ENCODE measurements at places on chromosomes 4 and X.

GRCh38 chr4:24550441-24551175 lies 33.7 kb downstream of the DHX15 start:
- no peak for DNase-seq

DNA sequence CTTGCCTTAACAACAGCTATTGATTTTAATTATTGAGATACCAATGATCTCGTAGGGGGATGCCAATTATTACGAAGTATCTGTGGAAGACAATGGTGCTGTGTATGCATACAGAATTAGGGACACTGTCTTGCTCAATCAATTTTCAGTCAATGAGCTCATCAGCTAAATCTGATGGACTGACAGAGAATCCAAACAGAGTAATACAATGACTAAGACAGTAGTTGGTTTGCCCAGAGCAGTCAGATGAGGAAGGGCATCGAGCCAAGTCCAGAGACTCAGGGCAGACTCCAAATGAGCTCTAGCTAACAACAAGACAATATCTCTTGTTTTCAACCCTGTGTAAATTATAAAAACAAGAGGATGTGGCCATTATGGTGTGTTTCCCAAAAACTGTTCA lies 14.7 kb upstream of the GSX2 start:
- no peak for DNase-seq

- no peak for DNase-seq
These were observed 22.0 kb downstream of the GUCY1B1 start for GRCh38 chr4:155780775-155781174.

GRCh38 chr4:74385386-74385785 lies 20.4 kb downstream of the EREG start:
- no peak for DNase-seq

GRCh38 chr4:147755561-147756295 lies 23.8 kb downstream of the ARHGAP10 start:
- no peak for DNase-seq

DNA sequence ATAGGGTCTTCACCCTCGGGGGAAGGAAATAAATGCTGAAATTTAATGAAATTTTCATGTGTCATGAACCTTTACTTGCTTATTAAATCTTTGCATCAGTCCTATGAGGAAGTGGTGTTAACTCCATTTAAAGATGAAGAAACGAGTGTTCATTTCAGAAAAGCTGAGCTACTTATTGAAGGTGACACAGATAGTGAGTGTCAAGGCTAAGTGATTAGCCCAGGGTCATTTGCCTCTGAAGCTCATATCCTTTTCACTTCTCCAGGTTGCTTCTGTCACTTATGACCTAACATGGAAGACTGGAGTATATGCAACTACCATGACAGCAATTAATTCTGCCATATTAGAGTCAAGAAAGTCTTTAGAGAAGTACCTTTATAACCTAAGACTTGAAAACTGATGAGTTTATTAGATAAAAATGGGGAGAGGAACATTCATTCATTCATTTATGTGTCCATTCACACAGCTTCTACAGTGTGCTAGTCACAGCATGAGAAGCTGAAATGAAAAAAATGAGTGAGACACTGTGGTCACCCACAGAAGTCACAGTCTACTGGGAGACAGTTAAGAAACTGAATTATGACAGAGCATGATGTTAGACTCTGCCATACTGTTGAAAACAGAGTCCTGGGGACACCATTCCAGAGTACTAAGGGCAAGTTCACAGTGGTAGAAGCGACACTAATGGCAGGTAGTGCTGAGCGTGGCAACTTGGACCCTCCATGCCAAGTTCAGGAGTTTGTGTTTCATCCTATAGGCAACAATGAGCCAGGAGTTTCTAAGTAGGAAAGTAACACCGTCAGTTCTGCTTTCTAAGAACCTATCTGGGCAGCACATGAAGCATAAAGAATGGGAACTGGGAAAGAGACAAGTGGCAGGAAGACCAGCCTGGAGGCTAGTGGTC lies 21.3 kb downstream of the ALPK1 start:
- no peak for DNase-seq

DNA sequence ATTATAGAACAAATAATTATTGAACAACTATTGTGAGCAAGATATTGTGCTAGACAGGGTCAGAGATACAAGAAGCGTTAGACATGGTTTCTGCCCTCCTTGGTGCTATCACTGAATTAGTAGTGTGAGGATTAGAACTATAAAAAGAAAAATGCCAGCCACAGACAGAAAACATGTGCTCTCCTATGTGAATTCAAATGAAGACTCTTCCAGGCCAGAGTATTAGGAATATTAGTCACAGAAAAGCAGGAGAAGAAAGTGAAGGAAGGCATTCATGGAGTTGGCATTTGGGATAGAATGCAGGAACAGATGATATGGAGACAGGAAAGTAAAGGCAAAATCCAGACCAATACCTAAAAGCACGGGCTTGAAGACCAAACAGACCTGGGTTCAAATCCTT lies 179.6 kb upstream of the TENM3 start:
- no peak for DNase-seq

DNA sequence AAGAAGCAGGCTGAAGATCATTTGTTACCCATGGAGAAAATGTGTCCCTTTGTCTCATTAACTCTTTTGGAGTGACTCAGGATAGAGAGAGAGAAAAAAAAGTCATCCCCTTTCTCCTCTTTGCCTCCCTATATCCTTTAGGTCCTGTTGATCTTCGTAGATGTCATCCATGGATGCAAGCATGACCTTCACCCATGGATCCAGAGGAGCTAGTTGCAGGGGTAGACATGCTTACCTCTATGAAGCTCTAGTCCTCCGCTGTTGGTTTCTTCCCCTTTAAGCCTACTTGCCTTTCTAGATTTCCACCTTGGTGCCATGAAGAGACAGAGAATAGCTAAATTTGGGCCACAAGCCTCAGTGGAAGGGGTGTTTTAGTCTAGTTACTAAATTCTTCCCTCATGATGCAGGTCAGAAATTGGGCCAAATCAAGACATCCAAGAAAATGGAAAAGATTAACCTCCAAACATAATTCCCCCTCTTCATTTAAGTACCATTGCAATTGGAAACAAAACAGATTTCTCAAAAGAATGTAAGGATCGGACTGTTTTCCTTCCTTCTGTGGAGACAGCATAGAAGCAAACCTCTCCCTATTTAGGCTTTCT lies 178.4 kb downstream of the TECRL start:
- no peak for DNase-seq

- DNase-seq, result no peak
These were observed 185.8 kb upstream of the GPRIN3 start for GRCh38 chr4:89493367-89493766.

GRCh38 chrX:5991393-5991792 lies 237.3 kb downstream of the NLGN4X start:
- DNase-seq, result no peak

DNA sequence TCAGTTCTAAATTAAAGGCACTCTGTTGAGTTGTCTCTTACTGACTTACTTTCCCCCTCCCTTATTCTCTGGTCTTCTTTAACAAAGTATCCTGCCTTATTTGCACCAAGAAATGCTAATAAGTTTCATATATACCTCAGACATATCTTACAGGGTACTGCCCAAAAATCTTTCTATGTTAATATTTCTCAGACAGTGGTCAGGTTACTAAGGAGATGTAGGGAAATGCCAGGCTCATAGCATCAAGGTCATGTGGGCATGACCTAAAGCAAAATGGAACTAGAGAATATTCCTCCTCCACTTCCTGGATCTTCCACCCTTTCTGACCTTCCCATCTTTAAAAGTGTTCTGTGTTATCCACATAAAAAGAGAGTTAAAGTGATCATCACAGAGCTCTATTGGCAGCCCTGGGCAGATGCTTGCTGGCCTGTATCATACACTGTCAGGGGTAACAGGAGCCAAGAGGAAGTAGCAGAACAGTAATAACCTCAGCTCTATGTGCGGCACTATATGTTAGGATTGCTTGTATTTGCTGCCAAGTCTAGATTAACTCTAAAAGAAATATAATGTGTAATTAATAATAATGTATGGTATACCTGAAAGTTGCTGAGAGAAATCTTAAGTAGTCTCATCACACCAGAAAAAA lies 74.3 kb downstream of the IQCM start:
- no peak for DNase-seq

DNA sequence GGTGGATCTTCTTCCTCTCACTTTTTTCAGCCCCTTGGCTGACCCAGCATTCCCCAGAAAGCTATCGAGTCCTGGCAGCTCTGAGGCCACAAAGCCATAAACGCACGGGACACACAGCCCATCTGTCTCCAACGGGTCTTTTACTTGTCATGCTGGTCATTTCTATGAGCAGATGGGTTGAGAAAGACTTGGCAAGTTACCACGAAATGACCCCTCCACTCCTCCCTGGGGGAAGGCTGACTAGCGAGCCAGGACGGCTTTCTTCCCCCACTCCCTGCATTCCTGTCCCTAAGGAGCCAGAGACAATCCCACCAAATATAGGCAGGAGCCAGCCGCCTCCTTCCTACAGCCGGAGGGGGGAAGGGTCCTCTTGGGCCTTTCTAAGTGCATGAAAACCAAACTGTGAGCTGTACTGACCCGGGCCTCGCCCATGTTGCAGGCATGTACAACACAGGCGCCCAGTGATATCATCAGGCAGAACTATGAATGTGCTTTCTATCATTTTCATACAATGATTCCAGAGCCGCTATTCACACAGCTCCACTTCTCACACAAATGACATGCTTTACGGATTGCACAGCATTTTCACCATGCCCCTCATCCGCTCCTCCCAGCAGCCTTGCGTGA lies 28.6 kb downstream of the AFAP1 start:
- peak; percentile 84 for DNase-seq

GRCh38 chr4:173334891-173335752 lies 964 bp upstream of the HMGB2 start:
- peak; percentile 28 for DNase-seq

DNA sequence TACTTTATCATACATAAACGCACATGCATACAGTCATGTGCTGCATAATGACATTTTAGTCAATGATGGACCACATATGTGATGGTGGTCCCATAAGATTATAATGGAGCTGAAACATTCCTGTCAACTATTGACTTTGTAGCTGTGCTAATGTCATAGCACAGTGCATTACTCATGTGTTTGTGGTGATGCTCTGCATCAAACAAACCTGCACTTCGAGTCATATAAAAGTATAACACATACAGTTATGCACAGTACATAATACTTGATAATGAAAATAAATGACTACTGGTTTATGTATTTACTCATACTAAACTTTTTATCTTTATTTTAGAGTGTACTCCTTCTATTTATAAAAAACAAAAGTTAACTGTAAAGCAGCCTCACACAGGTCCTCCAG lies 60.5 kb upstream of the MCUB start:
- DNase-seq, result no peak

- DNase-seq, result no peak
These were observed 272.7 kb upstream of the FAT4 start for GRCh38 chr4:125042041-125042440.

DNA sequence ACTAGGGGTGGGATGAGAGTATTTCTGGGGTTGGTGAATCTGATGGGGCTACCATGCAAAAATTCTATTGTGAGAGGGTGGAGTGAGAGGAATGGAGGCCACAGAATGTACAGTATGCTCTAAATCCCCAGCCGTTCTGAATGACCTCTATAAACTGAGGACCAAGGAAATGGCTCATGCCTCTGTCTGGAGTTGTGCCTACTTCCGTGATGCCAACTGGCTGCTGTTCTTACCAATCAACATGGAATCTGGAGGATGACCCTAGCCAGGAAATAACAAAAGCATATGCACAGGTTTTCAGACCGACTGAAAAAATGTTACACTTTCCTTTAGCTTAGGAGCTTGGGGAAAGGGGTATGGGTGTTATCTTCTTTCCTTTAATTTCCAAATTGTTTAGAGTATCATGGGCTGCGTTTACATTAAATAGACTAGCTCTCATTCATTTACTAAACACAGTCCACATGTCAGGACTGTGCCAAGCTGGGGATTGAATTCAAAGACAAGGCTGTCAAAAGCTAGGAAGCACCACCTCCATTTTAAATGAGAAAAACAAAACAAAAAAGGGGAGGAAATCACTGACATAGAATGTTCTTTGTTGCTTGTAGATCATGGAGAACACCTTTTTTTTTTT lies 20.2 kb upstream of the CCKAR start:
- DNase-seq, result no peak

DNA sequence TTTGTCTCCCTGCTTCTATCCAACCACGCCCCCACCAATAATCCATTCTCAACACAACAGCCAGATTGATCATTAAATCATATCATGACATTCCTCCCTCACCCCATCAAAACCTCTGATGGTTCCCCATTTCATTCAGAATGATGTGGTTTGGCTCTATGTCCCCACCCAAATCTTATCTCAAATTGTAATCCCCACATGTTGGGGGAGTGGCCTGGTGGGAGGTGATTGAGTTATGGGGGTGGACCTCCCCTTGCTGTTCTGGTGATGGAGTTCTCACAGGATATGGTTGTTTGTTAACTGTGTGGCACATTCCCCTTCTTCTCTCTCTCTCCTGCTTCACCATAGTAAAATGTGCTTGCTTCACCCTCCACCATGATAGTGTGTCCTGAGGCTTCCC lies 23.3 kb downstream of the TRMT2B start:
- DNase-seq, result no peak

DNA sequence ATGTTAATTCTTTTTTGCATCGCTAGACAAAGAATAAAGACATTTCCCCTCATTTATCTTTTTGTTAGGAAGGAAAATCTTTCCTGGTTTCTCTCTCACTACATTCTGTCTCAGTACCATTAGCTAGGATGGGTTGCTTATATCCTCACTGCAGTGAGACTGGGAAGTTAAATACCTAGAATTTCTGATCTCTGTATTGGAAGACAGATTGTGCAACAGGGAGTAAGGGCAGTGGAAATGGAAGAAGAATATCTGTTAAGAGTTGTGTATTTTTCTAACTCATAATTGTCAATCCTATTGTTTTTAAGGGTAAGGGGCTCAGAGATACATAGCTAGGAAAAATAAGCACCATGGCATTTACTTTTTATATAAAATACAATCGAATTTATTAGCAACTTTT lies 19.6 kb downstream of the PTPN13 start:
- DNase-seq, result no peak

- DNase-seq, result no peak
These were observed 102.5 kb upstream of the MYOZ2 start for GRCh38 chr4:119032921-119033685.

- no peak for DNase-seq
These were observed 29.8 kb upstream of the TMEM150C start for GRCh38 chr4:82591592-82591991.

- no peak for DNase-seq
These were observed 2.5 kb downstream of the CCNI start for GRCh38 chr4:77073106-77073809.
